ENCODE measurements at places on chromosomes 7 and 10.
A peak's percentile ranks its signal among the peaks of the same experiment; 100 is the strongest.

GRCh38 chr10:3136336-3136735 is 36.2 kb downstream of the PITRM1 start:
- no peak for ATAC-seq

- ATAC-seq = no peak
Measured at GRCh38 chr7:124635416-124635815, 130.2 kb downstream of the GPR37 start.

DNA sequence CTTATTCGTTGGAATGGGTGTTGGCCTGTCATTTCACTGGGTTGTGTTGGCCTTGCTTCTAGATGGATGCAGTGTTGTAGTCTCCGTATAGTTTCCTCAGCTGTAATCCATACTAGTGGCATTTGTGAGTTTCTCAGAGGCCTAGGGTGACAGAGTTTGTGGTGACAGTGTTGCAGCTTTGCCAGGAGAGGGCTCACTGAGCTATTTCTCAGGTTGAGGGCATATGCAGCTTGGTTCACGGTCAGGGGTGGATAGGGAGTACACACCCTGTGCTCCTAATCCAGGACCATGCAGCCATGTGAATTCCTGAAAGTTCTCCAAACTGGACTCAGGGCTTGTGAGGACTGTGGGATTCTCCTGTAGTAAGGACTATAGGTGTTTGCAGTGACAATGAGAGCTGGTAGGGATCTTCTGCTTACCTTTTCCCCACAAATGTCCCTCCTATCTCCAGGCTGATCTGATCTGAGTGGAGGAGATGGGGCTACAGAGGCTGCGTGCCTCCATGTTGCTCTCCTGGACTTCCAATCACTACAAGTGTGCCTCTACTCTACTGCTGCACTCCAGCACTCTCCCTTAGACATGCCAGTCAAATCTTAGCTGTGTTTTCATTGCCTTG is 229.0 kb downstream of the STK31 start:
- peak; percentile 51 for ATAC-seq

DNA sequence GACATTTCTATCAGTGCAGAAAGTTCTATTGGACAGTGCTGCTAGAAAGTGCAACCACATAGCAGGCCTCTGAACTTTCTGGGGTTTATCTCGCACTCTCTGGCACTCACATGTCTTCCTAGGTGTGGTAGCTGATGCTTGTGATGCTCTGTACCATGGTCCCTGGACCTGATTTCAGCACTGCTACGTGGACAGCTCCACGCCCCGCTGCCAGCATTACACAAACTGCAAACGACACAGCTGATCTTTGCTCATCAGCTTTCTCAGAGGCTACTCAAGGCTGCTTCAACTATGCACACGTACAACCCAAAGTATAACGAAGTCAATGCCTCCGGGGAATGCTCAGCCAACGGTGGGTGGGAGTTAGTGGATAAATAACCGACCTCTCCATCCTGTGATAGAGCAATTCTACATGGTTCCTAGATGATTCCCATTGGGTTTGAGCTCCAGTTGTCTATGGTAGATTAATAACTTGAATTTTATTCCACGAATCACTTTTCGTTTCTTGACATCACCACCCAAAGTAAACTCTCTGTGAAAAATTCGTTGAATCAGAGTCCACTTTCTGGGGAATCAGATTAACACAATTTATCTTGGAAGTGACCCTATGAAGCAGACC is 302.5 kb downstream of the ACTR3B start:
- ATAC-seq = no peak

DNA sequence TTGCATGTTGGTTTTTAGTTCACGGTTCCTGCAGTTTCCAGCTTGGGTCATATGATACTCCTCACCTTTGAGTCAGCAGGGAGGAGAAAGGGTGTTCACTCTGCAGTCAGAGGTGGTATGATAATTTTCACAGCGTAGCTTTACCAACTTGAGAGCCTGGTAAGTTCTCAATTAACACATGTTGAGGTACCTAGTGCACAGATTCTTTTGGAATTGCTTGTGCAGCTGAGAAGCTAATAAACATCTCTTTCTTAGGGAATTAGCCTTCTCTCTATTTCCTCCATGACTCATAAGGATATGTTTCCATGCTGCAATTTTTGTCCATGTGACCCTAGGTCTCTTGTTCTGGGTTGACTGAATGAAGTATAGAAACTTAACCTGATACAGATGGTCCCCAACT is 166.6 kb downstream of the KIF20B start:
- ATAC-seq = no peak

DNA sequence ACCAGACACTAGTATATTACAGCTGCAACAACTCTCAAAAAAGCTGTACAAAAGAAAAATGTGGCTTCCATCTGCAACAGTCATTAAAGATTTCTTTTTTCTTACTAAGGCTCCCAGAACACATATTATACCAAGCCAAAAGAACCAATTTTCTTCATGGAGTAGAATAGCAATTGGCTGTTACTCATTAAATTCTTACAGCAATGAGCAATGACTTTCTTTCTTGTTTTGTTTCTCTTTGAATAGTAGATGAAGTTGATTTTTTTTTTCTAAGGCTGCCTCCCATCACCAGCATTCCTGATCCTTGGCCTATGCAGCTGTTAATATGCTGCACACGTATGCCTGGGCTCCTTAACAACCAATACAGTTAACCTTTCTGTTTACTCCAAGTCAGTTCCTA is 36.6 kb upstream of the SPOCK2 start:
- no peak for ATAC-seq

GRCh38 chr7:67301667-67302066 is 305.0 kb downstream of the TYW1 start:
- ATAC-seq = no peak

- ATAC-seq = no peak
Measured at GRCh38 chr7:151440799-151441445, 981 bp upstream of the CRYGN start.

GRCh38 chr10:105974803-105975456 is 1189.6 kb downstream of the SORCS1 start:
- no peak for ATAC-seq

DNA sequence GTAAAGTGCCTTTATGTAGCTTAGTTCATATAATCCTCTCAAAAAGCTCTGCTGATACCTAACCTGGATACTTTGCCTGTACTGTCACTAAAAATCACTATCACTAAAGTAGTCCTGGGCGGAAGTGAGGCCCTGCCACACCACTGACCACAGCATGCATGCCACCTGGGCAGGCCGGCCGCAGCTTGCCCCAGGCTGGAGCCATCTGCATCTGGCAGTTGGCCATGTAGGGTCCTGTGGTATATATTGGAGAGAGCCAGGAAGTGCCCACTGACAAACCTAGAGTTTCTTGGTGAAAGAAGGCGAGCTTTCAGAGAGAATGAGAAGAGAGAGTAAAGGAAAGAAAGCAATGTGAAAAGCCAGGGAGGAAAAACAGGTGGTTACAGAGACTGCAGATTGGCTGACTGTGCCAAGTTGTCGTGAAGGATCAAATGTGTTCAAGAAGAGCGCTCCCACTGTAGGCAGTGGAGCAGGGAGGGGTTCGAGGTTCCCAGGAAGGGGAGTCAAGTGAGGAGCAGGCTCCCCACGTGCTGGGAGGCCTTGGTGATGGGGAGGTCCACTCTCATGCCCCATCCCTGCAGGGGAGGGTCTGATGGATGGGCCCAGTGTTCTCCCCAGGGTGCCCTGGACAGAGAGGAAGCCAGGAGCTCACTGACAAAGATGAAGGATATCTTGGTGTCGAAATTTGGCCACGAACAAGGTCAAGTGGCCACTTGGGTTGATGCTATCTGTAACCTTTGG is 13.6 kb downstream of the LOXL4 start:
- ATAC-seq = no peak

- ATAC-seq = no peak
Measured at GRCh38 chr10:71975087-71975870, 11.1 kb downstream of the CHST3 start.

DNA sequence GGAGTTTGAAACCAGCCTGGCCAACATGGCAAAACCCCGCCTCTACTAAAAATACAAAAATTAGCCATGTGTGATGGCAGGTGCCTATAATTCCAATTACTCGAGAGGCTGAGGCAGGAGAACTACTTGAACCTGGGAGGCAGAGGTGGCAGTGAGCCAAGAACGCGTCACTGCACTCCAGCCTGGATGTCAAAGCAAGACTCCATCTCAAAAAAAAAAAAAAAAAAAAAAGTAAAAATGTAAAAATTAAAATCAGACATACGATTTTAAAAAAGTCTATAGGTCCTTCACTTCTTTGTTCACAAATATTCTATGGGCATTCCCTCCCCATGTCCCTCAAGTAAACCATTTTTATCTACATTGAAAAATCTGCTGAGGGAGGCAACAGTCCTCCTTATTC is 34.9 kb upstream of the TLL2 start:
- no peak for ATAC-seq

GRCh38 chr7:120931243-120931642 is 19.3 kb upstream of the ING3 start:
- ATAC-seq = no peak

DNA sequence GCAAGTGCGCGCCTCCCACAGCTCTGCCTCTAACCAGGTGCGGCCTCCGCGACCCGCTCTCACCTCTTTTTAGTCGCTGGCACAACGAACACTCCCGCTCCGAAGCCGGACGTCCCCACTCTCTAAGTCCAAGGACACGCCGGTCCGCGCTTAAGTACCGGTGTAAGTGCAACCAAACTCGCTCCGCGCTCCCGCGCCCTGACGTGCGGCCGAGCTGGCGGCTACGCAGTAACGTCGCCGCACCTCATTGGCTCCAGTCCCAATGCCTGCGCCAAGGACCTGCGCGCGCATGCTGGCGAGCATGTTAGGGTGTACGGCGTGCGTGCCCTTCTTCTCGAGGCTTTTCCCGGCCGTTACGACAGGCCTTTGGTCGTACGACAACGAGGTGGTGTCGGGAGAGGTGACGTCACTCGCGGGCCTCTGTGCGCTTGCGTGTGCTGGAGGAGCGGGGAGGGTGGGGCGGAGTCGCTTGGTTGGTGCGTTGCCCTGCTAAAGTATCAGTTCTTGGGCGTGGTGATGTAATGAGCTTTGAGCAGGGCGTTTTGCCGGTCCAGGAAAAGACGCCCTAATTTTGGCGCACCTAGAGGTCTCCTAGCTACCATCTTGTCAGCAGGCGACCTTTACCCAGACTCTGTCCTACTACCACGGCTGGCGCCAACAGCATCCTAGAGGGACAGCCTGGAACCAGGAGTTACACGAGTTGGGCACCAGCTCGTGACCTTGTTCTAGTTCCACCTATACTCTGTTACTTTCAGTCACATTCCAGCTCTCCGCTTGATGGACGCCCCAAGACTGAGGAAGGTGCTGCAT is at the start of gene CYCS:
Gene CYCS (minus strand): TSS at position 124 of the 810 bp plus-strand sequence. CDS start 1,141 bp downstream, outside the sequence.
- ATAC-seq = peak; percentile 98

DNA sequence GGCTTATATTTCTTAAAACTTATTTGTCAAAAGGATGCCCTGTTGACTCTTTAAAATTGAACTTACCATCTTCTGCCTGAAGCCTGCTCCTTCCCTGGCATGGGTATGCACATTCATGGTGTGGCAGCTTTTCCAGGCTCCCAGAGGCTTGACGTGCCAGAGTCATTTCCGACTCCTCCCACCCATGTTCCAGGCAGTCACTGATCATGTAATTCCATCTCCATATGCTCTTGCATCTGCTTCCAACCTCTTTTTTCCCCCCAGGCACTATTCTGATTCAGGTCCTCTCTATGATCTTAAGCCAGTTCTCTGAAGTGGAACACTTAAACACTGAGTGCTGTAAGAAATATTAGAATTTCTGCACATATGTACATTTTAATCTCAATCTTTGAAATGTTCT is 82.2 kb downstream of the CFAP58 start:
- ATAC-seq = no peak

DNA sequence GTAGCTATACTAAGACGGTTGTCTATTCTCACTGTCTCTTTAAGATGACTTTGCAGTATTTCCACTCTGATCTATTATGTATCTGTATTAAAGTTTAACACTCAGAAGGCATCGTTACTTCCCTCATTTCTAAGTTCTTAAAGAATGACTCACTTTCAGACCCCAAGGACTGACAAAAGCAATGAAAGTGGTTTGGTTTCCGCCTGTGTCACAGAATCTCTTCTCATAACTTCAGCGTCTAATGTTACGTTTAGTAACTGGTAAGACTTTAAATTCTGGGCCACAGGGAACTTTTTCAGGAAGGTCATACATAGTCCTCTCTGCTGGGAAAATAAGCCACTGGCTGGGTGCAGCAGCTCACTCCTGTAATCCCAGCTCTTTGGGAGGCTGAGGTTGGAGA is 892.0 kb upstream of the AUTS2 start:
- no peak for ATAC-seq

DNA sequence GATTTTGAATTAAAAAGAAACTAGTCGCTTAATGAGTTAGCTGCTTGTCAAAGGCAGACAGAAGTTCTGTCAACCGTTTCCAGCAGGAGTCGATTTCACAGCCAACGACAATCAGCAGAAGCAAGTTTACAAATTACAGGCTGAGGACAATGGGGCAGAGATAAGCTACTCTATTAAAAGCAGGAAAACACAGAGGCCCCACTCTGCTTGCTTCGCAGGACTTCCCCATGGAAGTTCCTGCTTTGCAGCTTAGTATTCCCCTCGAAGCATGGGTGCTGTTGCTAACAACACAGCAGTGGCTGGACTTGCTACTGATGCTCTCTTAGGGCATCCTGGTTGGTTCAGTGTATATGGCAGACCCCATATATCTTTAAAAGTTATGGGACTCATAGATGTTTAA is 50.8 kb upstream of the KLF6 start:
- peak; percentile 77 for ATAC-seq

DNA sequence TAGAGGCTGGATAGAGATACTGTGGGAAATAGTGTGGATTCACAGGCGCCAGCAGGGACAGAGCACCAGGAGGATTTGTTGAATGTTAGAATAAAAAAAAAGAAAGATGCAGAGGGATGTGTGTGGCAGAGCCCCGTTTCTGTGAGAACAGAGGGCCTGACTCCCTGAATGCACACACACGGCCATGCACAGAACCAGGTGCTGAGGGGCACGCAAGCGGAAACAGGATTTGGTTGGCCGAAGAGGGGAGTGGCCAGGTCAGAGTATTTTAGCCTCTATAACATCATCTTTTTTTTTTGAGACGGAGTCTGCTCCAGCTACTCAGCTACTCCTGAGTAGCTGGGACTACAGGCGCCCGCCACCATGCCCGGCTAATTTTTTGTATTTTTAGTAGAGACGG is 21.9 kb downstream of the IQCE start:
- ATAC-seq = no peak

DNA sequence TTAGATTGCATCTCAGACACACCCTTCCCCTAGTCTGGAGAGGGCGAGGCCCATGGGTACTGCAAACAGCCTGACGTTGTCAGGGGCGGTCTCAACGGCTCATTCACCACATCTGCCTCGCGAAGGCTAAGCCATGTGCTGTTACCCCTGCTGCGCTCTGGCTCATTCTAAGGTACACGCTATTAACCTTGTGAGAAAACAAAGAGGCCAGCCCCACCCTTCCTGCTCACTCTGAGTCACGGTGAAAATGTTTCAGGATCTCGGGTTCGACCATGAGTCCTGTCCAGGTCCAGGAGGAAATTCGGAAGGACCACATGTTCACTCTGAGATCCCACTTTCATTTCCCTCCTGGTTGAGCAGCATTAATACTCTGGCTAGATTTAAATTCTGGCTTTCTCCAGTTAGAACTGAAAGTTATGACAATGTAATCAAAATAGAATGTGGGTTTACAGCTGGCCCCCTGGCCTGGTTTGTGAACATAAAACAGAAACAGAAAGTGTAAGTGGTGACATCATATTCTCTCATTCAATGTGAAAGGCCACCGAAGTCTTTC is 55.2 kb downstream of the EGFR start:
- ATAC-seq = peak; percentile 86
